ENCODE measurements at places on chromosomes 12 and 14. TPM values are rescaled to one million over a fixed set of nuclear protein-coding genes. Genes with fewer than 3 reads are reported as not detected.

- DNase-seq, result no peak
Observed at GRCh38 chr12:52906191-52906601, 1.3 kb upstream of the KRT8 start.

- no peak for DNase-seq
Observed at GRCh38 chr12:54981796-54982195, 2.8 kb downstream of the TESPA1 start.

DNA sequence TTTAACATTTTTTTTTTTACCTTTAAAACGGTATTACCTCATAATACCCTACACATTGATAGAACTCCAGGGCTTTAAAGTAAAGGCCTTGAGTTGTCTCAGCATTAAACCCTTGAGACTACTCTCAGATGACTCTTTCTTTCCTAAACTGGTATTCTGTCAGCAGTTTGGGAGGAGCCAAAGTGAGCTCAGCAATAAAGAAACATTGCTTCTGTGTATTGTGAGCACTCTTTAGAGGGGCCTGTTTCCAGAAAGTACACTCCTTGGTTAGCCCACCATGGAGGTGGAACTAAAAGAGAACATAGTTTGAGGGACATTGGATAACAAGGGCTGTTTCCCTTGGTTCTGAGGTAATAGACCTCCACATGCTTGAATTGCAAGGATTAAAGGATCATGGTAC is 20.4 kb downstream of the MAP3K12 start:
- no peak for DNase-seq

DNA sequence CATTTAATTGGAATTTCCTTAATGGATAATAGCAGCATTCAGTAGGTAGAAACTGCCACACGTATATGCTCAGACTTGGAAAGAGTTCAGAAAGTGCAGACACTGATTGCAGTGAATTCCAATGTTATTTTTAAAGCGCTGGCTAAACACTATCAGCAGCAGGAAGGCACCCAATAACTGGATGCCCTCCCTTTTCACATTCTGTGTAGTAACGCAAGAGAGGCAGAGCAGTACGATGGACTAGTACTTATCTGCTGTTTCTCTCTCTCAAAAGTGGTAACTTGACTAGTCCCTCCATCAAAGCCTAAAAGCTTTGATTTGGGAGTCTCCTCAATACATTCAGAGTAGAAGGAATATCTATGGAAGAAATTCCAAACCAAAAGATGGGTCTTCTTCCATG is 791.0 kb downstream of the TMTC2 start:
- no peak for DNase-seq

DNA sequence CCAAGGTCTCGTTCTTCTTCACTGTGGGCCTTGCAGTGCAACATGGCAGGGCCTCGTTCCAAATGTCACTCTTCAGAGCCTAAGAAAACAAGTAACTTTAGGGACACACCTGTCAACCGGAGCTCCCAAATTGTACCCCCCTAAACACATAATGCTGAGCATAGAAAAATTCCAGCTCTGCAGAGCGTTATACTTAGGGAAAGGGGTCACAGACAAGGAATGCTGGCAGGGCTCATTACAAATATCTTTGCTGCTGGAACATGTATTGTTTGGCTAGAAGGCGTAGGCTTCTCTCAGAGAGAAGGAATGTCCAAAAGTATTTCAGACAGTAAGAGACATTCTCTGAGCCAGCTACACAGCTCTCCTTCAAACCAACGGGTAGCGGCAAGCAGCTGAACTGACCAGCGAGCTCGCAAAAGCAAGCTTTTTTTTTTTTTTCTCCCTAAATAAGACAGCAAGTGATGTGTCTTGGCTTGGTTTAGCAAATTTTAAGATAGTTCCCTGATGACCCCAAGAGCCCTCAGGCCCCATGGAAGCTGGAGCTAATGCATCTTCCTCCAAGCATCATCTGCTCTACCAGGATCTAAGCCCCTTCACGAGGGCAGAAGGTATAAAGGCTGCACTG is 24.5 kb downstream of the SSH1 start:
- peak; percentile 32 for DNase-seq

The NTS gene
- total RNA-seq, result 0.54 TPM

- no peak for DNase-seq
Observed at GRCh38 chr14:35932136-35932535, 106.0 kb downstream of the BRMS1L start.

The SRRM4 gene
- total RNA-seq, result not detected

GRCh38 chr12:101891462-101891971 is 14.1 kb downstream of the DRAM1 start:
- DNase-seq, result no peak

DNA sequence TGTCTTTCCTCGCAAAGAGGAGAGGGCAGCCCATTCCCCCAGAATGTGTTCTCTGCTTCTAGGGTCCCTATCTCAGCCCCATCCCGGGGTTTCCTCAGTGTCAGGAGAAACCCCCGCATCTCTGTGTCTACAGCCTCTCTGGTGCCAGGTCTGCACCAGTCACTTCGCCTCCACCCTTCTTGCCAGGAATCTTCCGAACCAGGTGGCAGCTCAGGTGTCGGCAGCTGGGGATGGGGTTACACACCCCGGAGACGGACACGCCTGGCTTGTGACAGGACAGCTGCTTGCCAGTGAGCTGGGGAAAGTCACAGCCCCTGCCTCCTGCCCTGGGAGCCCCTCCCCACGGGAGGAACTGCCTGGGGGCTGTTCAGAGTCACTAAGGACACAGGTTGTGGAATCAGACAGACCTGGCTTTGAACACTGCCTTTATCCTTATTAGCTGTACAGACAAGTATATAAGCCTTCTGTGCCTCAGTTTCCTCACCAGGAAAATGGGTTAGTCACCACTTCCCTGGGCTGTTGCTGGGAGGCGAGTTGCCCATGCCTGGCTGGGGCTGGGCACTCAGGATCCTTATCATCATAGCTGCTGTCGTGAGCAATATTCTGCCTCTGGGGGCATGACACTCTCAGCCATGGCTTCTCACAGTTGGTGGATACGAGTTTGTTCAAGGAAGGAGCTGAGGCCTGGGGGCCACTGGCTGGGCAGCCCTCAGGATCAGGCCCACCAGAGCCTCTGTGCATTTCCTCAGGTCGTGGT is 10.8 kb downstream of the HIP1R start:
- no peak for DNase-seq

Measured in spleen (tissue), 13 donors.